ENCODE measurements at places on chromosomes 11 and 22. TPM values are rescaled to one million over a fixed set of nuclear protein-coding genes. Genes with fewer than 3 reads are reported as not detected.
A peak's percentile ranks its signal among the peaks of the same experiment; 100 is the strongest.

DNA sequence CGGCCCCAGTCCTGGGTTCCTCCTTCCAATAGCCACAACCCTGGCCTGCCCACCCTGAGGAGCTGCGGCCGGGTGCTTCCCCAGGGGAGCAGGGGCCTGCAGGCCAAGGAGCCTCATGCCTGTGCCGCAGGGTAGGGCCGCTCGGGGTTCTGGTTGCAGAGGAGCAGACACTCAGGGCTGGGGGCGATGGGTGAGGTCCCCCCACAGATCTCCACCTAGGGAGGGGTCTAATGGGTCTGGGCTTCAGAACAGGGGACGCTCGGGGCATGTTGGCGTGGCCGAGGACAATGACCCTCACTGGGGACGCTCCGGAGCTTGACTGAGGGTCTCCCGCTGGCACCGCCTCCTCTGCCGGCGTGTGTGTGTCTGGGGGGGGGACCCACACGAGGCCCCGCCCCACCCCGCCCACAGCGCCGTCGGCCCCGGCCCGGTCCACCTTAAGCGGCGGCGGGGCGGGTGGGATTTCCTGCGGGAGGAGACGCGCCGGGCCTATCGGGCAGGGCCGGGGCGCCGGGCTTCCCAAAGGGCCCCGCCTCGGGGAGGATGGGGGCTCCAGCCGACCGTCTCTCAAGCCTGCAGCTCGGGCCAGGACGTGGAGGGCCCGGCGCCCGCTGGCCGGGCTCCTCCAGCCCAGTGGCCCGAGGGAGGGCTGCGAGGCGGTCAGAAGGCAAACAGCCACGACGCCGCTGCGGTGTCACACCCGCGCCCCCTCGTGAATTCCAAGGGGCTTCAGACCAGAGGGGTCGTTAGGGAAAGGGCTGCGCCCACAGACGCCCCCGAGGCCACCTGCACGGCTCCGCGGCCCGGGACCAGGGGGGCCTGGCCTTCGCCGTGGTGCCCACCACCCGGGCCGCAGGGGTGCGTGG, 640 bp upstream of the ZDHHC8 start:
- DNase-seq = peak; percentile 92

DNA sequence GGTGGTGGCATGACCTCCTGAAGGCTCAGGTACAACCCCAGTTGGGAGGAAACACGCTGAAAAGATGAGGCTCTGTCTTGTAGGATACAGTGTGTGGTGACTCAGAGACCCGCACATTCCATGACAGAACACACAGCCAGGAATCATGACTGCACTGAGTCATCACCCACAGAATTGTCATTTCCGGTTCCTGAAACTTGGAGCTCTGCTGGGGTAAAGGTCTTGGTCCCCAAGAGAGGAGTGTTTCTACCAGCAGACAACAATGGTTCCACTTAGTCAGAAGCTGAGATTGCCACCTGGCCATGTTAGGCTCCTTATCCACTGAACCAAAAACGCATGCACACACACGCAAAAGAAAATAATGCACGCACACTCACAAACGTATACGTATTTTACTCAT, 31.5 kb upstream of the CYB5R3 start:
- DNase-seq = peak; percentile 69

DNA sequence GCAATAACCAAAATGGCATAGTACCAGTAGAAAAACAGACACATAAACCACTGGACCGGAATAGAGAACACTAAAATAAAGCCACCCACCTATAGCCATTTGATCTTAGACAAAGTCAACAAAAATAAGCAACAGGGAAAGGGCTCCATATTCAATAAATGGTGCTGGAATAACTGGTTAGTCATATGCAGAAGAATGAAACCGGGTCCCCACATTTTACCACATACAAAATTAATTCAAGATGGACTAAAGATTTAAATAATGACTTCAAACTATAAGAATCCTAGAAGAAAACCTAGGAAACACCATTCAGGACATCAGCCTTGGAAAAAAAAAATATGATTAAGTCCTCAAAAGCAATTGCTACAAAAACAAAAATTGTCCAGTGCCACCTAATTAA, 30.1 kb upstream of the NOX4 start:
- no peak for DNase-seq

Gene UBQLN3
- total RNA-seq = 0.99 TPM

DNA sequence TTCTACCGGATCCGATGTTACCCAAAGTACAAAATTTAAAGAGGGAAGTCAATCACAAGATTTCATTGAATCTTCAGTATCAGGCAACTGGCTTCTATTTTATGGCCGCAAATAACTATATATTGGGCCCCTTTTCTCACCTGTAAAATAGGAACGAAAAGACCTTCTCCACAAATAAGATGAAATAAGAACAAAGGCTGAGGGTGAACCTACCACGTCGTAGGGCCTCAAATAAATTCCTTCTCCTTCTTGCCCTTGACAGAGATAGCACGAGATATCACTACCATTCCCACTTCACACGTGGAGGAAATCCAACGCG, 794 bp upstream of the EMSY start:
- no peak for DNase-seq

Gene HMOX1
- 53.6 TPM for total RNA-seq

Gene SHISAL1
- total RNA-seq = 3.2 TPM

- DNase-seq = peak; percentile 59
These were observed 27.9 kb upstream of the KRTAP5-7 start for GRCh38 chr11:71499125-71499524.

- no peak for DNase-seq
These were observed 256.7 kb upstream of the CCDC90B start for GRCh38 chr11:83542861-83543260.

Gene VPREB1
- total RNA-seq = not detected

- no peak for DNase-seq
These were observed 28.3 kb downstream of the SLC1A2 start for GRCh38 chr11:35390737-35391682.

GRCh38 chr11:71994786-71995185, 3.9 kb upstream of the IL18BP start:
- no peak for DNase-seq

DNA sequence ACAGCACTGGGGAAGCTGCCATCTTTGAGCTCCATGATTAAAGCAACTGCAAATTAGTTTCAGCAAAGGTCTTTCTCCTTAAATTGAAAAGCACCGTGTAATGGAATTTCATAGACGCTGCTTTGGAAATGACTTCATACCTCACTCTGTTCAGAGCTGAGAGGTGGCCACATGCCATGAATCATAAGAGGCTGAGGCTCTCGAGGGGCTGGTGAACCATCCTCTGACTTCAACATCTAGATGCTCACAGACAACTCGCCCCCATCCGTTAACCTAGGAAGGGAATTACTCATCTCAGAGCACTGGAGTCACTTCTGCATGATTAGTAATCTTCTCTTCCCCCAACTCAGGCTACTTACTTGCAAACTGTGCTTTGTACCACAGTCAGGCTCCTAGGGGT, 122.3 kb downstream of the RCN1 start:
- DNase-seq = no peak

Gene RASL10A
- 3.0 TPM for total RNA-seq

Gene GLYAT
- not detected for total RNA-seq

DNA sequence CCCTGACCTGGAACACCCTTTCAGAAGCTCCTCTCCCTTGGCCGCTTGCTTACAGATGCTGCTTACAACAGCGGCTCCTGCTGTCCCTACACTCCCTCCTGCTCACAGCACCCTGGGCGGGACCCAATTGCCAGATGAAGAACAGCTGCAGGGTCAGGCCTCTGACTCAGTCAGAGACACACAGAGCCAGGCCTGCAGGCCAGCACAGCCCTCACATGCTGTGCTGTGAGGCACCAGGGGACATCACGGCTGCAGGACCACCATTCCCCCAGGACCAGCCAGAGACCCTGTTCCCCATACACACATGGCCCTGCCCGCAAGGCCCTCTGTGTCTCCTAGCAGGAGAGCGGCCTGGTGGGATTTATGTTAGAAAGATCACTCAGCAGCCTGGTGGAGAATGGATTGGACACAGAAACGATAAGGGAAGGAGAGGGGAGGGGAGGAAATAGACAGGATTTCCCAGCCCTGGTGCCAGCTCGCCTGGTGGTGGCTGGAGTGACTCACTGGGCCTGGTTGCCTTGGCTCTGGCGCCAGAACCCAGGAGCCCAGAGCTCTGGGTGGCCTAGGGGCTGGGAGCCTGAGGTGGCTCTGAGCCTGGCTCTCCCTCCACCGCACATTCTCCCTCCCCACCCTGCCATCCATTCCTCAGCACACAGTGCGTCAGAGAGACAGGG, 6.7 kb downstream of the CAPN5 start:
- peak; percentile 92 for DNase-seq

DNA sequence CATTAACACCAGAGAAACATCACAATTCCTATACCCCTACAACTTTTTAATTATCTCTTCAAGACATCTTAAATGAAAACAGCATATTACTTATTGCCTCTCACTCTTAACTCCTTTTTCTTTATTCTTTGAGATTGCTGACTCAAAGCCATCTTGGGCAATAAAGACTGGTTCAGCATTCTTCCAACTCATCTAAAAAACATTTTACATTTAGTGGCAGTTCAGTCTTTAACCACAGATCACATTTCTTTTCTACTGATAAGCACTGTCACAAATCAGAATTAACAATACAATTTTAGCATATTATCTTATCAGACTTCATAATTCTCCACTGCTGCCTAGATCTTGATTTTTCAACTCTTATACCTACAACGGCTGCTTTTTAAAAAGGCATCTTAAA, 34.0 kb downstream of the SIK3 start:
- no peak for DNase-seq

Gene OR52E8
- not detected for total RNA-seq

DNA sequence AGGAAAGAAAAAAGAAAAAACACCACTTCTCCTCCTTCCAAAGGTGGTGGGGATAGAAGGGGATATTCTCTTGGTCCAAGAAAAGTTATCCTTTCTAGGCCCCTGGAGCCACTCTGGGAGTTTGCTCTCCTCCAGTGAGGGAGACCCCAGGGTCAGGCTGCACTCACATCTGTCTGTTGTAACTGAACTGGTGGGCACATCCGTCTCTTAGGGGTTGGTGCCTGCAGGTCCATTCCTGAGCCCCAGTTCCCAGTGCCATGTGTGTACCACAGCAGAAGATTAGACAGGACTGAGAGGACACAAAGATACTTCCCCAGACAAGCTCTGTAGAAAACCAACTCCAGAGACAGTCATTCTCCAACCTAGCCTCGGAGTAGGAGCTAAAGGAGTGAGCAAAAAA, 3.1 kb upstream of the ATG2A start:
- DNase-seq = no peak

DNA sequence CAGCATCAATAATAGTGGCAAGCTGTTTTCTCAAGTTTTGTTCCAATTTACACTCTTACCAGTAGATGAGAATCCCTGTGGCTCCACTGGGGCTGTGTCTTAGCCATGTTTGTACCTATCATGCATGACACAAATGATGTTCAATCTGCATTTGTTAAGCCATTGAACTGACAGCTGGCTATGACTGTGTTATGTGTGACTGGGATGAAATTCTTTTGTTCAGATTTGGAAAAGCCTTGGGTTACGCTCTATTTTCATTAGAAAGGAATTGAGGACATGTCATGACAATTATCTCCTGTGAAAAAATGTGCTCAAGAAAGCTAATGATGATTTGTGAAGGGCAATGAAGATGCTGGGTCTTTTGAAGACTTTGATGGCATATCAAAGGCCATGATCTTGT, 201.8 kb upstream of the LARGE1 start:
- no peak for DNase-seq

Gene SYT7
- total RNA-seq = 1.0 TPM

DNA sequence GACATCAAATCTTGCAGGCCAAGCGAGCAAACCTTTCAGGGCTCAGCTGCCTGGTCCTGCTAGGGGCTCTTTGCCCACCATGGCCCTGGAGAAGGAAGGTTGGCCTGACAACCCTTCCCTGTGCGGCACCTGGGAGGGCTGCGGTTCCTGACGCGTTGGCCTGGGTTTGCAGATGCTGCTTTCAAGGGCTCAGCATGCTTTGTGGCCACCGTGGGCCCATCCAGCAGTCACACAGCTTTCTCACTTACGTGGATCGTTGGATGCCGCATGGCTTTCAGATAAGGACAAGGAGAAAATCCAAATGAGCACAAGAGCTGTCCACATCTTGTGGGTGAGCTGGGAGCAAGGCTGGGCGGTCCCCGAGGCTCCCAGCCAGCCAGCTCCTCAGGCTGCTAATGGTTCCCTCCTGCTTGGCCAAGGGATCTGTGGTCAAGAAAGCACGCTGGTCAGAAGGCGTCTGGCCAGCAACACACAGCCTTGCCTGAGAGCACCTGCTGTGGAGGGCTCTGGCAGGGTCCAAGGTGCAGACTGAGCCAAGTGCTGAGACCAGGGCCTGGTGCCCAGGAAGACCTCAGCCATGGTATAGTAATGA, 8.2 kb downstream of the C11orf24 start:
- DNase-seq = no peak

GRCh38 chr11:78868563-78868962, 293.9 kb upstream of the NARS2 start:
- no peak for DNase-seq

Gene SPECC1L
- 79.5 TPM for total RNA-seq

Gene MEI1
- total RNA-seq = 1.4 TPM

Gene C11orf87
- total RNA-seq = not detected

DNA sequence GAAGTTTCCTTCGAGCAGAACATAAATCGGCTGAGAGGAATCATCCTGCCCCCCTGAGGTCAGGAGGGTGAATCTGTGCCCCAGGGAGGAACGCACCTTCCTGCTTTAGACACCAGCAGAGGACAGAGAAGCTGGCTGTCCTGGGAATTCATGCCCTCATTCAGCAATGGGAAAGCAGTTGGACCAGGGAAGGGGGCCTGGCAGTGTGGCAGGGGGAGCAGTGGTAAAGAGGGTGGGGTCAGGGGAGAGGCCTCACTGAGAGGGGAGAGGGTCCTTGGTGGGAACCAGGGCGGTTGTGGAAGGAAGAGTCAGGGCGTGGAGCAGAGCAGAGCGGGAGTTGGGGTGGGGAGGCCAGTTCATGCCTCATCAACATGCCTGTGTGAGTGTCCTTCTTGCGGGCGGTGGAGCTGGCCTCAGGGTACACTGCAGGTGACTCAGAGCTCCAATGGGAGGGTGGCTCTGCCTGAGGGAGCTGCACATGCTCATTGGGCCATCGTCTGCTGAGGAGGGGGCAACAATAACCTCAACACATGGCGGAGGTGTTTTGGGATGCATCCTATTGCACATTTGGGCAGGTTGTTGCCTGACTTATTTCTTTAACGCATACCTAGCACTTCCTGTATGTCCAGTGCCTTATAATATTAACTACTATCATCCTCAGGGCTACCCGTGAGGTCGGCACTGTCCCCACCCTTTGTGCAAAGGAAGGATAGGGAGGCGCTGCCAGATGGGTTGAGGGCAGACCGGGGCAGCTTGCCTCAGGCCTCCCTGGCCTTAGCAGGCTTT, 23.2 kb downstream of the MED15 start:
- DNase-seq = no peak

Data from aorta (tissue), 5 donors.